Iris pigment epithelial cell (primary cell): ENCODE measurements at places on chromosomes 3 and 15.

DNA sequence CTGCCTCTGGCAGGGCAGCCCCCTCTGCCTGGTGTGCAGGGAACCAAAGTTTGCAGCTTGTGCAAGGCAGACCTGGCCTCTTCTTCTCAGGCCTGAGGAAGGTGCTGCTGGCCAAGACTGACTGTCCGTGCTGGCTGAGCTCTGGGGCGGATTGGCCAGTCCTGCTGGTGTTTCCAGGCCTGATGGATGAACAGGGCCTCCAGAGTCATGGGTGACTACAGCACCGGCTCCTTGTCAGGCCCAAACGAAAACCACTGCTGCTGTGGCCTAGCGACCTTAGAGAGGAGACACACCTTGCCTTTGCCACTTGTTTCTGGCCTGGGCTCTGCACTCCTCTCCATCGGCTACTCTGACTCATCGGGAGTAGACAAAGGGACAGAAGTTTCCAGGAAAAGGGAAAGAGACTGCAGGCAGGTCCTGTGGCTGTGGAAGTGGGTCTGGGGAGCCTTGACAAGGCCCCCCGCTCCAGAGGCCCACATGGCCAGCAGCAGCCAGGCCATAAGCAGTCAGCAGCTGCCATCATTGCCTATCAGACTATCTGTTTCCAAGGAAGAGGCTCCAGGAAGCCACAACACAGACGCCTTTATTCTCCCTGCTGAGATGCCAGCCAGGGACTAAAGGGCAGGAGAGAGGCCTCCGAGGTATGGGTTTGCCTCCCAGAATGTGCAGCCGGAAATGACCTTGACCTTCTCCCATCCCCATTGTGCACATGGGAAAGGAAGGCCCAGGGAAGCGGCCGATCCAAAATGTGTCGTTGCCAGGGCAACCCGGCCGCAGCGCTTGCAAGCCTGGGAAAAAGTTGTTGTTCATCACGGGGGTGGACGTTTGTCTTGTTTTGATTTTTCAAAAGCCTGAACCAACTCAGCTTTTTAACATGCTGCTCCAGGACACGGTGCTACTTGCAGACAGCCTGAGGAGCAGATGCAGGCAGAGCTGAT, 160.5 kb downstream of the CHSY1 start:
- DNase-seq: peak; percentile 70

DNA sequence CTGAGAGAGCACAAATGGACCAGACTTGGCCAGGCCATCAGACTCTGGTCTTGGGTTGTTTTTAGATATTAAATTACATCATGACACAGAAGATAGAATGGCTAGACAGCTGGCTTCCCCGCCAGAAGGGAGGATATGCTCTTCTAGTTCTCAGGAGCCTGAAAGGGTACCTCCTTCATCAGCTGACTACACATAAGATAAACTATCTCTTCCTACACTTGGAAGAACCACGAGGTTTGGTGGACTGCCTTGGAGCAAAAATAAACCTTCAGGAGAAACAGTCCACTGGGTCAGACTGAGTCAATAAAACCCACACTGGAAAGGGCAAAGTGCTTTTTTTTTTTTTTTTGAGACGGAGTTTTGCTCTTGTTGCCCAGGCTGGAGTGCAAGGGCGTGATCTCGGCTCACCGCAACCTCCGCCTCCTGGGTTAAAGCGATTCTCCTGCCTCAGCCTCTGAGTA, 26.3 kb upstream of the DYNC1LI1 start:
- peak; percentile 27 for DNase-seq

DNA sequence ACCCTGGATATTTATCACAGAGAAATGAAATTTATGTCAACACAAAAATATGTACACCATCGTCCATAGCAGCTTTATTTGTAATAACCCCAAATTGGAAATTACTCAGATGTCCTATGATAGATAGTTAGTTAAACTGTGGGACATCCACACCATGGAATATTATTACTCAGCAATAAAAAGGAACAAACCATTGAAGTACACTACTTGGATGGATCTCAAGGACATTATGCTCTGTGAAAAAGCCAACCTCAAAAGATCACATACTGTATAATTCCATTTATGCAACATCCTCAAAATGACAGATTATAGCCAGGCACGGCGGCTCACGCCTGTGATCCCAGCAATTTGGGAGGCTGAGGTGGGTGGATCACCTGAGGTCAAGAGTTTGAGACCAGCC, 113.3 kb downstream of the PGPEP1L start:
- DNase-seq: no peak

- peak; percentile 48 for DNase-seq
Measured at GRCh38 chr3:18295171-18295920, 129.8 kb downstream of the SATB1 start.

DNA sequence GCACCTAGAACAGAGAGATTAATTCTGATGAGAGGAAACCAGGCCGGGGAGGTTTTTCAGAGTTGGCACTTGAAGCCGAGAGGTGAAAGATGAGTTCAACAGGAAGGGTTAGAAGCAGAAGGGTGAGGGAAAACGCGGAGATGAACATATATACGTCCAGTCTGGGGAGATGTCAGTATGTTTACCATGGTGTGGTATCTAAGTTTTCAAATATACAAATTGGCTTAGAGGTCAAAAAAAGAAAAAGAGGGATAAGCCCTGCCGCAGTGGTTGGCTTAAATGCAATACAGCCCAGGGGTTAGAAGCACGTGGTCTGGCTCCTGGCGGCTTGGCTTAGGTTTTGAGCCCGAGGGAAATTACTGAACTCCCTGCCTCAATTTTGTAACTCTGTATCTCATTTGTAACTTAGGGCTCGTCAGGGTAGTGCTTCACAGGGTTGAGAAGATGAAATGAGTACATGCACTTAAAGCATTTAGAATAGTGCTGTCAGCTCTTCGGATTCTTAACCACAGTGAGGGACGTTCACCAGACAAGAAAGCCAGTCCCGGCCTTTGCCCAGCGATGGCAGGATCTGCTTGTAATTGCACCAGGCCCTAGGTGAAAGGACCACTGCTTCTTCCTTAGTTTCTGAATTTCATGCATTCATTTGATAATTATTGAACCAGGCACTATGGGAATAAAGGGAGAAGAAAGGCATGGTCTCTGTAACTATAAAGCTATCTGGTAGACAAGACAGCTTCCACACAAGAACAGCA, 6.4 kb downstream of the HES1 start:
- DNase-seq: peak; percentile 76

DNA sequence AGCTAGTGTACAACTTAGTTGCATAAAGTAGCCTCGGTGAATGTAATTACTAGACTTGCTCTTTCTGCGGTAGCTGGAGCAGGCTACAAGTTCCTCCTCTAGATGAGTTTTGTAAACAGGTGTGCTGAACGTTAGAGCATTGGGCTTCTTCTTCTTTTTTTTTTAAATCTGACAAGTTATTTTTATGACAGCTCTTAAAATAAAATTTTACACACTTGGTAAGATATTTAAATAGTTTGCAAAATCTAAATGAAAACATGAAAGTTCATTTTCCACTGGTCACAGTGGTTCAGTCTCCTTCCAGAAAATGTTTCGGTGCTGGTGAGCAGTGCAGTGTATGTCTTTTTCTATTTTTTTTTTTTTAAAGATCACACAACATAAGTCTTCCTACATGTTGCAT, 3.0 kb downstream of the CCR9 start:
- DNase-seq: no peak

DNA sequence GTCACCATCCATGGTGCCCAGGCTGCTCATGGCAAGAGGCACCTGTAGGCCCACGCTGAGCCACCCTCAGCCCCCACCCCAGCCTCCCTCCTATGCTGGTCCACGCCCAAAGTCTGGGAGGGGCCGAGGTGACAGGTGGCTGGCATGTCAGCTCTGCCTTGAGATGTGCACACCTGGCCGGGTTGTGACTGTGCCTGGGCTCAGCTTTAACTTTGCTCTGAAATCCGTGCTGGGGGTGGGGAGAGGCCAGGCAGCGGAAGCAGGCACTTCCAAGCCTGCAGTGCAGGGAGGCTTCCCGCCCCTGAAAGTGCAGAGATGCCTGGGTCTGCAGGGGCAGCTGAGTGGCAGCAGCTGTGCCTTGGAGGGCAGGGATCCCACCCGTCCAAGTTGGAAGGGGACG, 1124.8 kb downstream of the SI start:
- no peak for DNase-seq

GRCh38 chr15:93477721-93478120, 388.7 kb upstream of the RGMA start:
- no peak for DNase-seq

DNA sequence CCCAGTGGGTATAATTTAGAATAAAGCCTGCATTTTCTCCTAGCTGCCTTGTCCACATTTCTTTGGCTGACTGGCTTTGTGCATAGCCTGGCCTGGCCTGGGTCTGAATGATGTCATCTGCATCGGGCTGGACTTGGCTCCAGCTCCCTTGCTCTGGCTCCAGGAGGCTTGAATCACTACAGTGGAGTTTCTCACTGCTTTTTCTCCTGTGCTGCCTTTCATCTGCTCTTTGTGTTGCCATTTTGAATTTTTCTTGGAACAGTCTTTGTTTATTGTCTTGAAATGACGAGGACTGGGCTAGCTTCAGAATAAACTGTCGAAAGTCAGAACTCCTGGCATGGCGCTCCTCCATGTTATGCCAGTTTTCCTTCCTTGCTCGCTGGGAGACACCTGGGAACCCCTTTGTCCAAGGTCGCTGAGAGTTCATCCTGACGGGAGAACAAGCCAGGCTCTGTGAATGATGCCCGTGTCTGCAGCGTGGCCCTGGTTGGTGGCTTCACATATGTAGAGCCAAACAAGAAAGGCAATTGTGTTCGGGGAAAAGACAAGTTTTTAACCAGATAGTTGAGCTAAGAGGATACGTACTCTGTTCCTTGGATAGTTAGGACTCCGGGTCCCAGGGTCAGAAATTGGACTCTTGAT, 258.9 kb downstream of the PDZRN3 start:
- DNase-seq: peak; percentile 14

DNA sequence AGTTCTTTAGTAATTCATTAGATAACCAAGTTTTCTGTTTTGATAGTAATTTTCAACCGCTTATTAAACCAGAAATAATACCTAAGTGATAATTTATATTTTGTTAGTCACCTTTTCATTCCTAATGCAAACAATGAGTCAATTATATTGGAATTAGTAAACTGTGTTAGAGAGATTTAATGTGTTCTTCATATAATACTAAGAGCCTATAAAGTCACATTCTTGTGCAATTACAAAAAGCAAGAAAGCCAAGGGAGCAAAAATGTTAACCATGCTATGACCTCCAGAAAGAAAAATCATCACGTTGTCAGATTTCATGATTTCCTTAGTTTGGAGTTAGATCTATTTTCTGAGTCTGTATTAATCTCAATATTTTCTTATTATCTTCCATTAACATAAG, 108.8 kb upstream of the SAMMSON start:
- peak; percentile 68 for DNase-seq

GRCh38 chr3:13149330-13150108, 76.3 kb upstream of the IQSEC1 start:
- DNase-seq: no peak

- no peak for DNase-seq
Measured at GRCh38 chr3:184677344-184678316, 34.2 kb downstream of the MAGEF1 start.

DNA sequence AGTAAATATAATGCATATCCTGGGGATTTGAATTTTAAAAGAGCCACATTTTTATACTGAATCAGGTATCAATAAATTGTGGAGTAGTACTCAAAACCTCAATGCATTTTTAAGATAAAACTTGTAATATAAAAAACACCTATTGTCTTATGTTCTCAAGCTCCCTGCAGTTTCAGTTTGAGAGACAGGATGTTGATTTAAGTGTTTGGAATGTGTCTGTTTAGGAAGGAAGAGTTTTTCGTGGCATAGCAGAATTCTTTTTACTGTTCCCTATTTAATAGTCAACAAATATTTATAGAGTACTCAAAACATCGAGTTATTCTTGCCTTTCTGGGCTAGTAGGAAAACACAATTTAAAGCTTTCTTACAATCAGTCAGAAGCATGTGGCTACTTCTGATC, 146.1 kb upstream of the BCHE start:
- peak; percentile 20 for DNase-seq

GRCh38 chr3:46561951-46562350, 4.2 kb downstream of the LRRC2 start:
- no peak for DNase-seq

GRCh38 chr3:21694506-21694905, 56.5 kb downstream of the ZNF385D start:
- DNase-seq: no peak

DNA sequence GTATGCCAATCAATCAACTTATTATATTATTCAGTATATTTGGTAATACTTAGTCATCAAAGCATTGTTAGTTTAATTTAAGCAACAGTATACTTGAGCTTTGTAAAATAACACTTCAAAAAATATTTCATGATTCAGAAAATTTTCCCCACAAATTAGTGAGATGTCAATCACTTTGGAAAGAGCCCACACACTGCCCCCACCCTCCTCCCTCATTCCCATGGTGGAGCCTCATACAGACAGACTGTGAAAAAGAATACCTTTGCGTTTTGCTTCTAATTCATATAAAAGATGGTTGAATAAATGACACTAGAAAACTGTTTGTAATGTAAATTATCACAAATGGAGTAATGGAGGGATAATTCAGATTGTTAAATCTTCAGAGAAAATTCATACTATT, 43.3 kb upstream of the MYO5C start:
- DNase-seq: no peak

GRCh38 chr3:159260049-159260662, 458.3 kb downstream of the MFSD1 start:
- DNase-seq: peak; percentile 80

GRCh38 chr15:100461049-100461448, 67.7 kb downstream of the CERS3 start:
- DNase-seq: no peak

GRCh38 chr3:141940194-141940776, 63.8 kb downstream of the ATP1B3 start:
- DNase-seq: peak; percentile 49

- no peak for DNase-seq
Measured at GRCh38 chr3:162538491-162538890, 1041.9 kb downstream of the OTOL1 start.

DNA sequence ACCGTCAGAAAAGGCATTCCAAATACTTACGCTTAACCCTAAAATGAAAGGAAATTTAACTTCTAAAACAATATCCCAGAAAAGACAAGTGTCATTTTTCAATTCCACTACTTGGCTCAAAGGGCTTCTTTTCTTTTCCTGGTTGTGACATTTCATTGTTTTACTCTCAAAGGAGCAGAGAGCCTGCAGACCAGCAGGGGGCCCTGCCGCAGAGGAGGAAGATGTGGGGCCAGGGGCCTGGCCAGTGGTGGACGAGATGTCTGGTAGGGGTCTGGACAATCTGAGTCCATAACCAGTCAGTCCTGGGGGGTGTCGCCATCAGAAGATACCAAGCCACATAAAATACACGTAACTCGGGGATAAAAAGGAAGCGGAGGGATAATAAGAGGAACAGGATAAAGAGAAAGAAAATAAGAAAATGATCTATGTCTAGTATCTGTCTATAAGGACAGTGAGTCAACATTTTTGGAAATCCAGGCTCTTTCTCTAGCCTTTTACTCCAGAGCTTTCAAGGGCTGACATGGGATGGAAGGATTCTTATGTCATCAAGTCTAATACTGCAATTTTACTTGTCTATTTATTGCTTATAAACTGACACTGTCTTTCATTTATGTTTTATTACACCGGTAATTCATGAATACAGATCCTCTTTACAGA, 54.2 kb upstream of the ARHGEF3 start:
- DNase-seq: peak; percentile 57

- no peak for DNase-seq
Measured at GRCh38 chr3:98807561-98807960, 44.4 kb downstream of the ST3GAL6 start.

GRCh38 chr3:158205994-158206393, 96.1 kb downstream of the RSRC1 start:
- DNase-seq: no peak
